ENCODE measurements at places on chromosomes 16 and 17.

GRCh38 chr16:69804297-69804696 is 42.2 kb downstream of the WWP2 start:
- no peaks in the 10 kb centered on the region for H3K27me3 ChIP-seq
- no peaks in the 10 kb centered on the region for H3K36me3 ChIP-seq
- H3K27ac ChIP-seq: no peak overlapping the region
- no peak for DNase-seq
- no peaks in the 10 kb centered on the region for H3K4me1 ChIP-seq

DNA sequence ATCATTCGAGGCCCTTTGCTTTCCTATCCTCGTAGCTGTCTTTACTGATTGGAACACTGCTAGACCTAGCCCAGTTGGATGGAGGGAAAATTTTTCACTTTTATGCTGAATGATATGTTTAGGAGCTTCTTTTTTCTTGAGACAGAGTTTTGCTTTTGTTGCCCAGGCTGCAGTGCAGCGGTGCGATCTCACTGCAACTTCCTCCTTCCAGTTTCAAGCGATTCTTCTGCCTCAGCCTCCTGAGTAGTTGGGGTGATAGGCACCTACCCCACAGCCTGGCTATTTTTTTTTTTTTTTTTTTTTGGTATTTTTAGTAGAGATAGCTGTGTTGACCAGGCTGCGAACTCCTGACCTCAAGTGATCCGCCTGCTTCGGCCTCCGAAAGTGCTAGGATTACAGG is 17.3 kb upstream of the PSMC5 start:
- peaks cover 40% of the 10 kb centered on the region for H3K36me3 ChIP-seq
- H3K4me3 ChIP-seq: no peak overlapping the region
- H3K27me3 ChIP-seq: no peaks in the 10 kb centered on the region
- no peaks in the 10 kb centered on the region for H3K4me1 ChIP-seq

GRCh38 chr17:21817791-21818364 is 125.6 kb downstream of the KCNJ18 start:
- no peak overlapping the region for H3K4me3 ChIP-seq
- no peaks in the 10 kb centered on the region for H3K4me1 ChIP-seq
- DNase-seq: no peak

DNA sequence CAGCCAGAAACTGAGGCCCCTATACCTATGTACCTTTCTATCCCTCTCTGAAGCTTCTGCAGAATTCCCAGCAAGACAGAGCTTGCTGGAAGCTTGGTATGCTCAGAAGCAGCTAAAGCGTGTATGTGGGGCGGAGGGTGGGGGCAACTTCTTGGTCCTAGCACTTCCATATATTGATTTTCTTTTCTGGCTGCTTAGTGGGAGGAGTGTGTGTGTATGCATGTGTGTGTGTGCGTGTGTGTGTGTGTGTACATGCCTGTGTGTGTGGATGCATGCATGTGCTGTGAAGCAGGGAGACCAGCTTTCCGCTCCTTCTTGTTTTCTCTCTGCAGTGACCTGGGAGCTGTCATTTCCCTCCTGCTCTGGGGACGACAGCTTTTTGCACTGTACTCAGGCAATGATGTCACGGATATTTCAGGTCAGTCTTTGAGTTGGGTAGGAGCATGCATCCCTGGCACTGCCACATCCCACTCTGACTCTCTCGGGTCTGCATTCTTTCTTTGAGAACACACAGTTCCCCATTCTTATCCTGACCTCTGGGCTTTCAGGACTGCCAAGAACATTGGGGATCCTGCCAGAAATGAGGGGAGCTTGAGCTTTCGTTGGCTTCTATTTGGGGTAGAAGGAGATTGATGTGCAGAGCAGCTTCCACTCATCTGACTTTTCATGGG is 10.7 kb downstream of the HPR start:
- peaks cover 20% of the 10 kb centered on the region for H3K4me1 ChIP-seq
- no peak overlapping the region for H3K4me3 ChIP-seq
- no peaks in the 10 kb centered on the region for H3K27me3 ChIP-seq
- H3K27ac ChIP-seq: no peak overlapping the region
- no peaks in the 10 kb centered on the region for H3K36me3 ChIP-seq
- no peak for DNase-seq

All from neural progenitor cell (in vitro differentiated cells).